Activated CD8-positive, alpha-beta memory T cell treated with anti-CD3 and anti-CD28 coated beads, Interleukin-2, amount 10 ng/mL, durations not matched to agents 7 days and 5 days (primary cell): ENCODE measurements at places on chromosomes 5 and 9. TPM values are rescaled to one million over a fixed set of nuclear protein-coding genes. Genes with fewer than 3 reads are reported as not detected.
A peak's percentile ranks its signal among the peaks of the same experiment; 100 is the strongest.

GRCh38 chr5:140140435-140140834 is 14.7 kb downstream of the IGIP start:
- peak; percentile 30 for DNase-seq
- H3K27ac ChIP-seq = no peak overlapping the region
- peaks cover 5% of the 10 kb centered on the region for H3K27me3 ChIP-seq
- H3K36me3 ChIP-seq = no peaks in the 10 kb centered on the region

- H3K4me1 ChIP-seq = no peaks in the 10 kb centered on the region
- no peaks in the 10 kb centered on the region for H3K36me3 ChIP-seq
- DNase-seq = no peak
- H3K27me3 ChIP-seq = no peaks in the 10 kb centered on the region
- H3K4me3 ChIP-seq = no peak overlapping the region
Measured at GRCh38 chr5:83632874-83633273, 87.8 kb downstream of the HAPLN1 start.

DNA sequence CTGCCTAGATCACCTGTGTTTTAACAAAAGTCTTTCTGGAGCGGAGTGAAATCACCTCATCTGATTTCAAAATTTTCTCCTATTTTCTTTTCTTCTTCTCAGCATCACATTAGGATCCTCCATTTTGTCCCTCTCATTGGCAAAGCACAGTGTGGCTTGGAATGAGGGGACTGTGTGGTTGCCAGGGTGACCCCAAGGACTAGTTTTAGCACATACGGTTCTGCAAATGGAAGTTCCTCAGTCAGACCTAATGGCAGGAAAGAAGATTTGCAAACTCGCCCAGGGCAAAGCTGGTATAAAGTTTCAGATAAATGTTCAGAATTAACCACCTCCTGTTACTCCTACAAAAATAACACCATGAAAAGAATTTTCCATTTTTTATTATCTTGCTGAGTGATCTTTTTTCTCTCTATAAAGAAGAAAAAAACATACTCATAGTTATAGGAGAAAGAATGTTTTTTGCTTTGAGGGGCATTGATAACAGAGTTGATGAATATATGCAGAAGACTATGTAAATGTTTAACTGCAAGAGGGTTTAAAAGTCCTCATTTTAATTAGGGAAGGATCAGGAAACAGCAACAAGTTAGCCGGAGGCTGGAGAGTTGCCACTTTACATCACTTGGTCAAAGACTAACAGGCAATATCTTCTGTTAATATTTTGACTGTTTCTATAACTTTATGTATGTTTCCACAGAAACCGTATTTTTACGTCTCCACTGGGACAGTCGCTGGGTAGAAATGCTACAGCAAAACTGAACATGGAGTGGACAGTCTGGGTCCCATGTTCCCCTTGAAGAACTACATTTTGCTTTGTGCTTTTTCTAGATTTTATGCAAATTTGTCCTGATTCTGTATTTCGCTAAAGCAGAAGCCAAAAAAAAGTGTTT is 257.8 kb downstream of the NR2F1-AS1 start:
- no peak overlapping the region for H3K27ac ChIP-seq
- H3K27me3 ChIP-seq = no peaks in the 10 kb centered on the region
- no peak overlapping the region for H3K4me3 ChIP-seq

GRCh38 chr9:136278894-136279293 is 25.0 kb downstream of the CCDC187 start:
- H3K27me3 ChIP-seq = no peaks in the 10 kb centered on the region
- no peaks in the 10 kb centered on the region for H3K36me3 ChIP-seq
- no peak overlapping the region for H3K27ac ChIP-seq

- H3K27ac ChIP-seq = no peak overlapping the region
- no peak overlapping the region for H3K4me3 ChIP-seq
- no peaks in the 10 kb centered on the region for H3K27me3 ChIP-seq
- H3K4me1 ChIP-seq = no peaks in the 10 kb centered on the region
- DNase-seq = no peak
- H3K36me3 ChIP-seq = no peaks in the 10 kb centered on the region
Measured at GRCh38 chr5:13921578-13921977, 22.9 kb downstream of the DNAH5 start.

- H3K27ac ChIP-seq = no peak overlapping the region
- no peaks in the 10 kb centered on the region for H3K36me3 ChIP-seq
- no peak for DNase-seq
- no peaks in the 10 kb centered on the region for H3K4me1 ChIP-seq
Measured at GRCh38 chr5:102542057-102542456, 43.3 kb upstream of the SLCO6A1 start.

- no peak for DNase-seq
- H3K27ac ChIP-seq = no peak overlapping the region
- H3K4me1 ChIP-seq = peaks cover 34% of the 10 kb centered on the region
- H3K4me3 ChIP-seq = no peak overlapping the region
- peaks cover 28% of the 10 kb centered on the region for H3K36me3 ChIP-seq
- H3K27me3 ChIP-seq = no peaks in the 10 kb centered on the region
Measured at GRCh38 chr5:74762599-74762998, 4.3 kb downstream of the GFM2 start.

DNA sequence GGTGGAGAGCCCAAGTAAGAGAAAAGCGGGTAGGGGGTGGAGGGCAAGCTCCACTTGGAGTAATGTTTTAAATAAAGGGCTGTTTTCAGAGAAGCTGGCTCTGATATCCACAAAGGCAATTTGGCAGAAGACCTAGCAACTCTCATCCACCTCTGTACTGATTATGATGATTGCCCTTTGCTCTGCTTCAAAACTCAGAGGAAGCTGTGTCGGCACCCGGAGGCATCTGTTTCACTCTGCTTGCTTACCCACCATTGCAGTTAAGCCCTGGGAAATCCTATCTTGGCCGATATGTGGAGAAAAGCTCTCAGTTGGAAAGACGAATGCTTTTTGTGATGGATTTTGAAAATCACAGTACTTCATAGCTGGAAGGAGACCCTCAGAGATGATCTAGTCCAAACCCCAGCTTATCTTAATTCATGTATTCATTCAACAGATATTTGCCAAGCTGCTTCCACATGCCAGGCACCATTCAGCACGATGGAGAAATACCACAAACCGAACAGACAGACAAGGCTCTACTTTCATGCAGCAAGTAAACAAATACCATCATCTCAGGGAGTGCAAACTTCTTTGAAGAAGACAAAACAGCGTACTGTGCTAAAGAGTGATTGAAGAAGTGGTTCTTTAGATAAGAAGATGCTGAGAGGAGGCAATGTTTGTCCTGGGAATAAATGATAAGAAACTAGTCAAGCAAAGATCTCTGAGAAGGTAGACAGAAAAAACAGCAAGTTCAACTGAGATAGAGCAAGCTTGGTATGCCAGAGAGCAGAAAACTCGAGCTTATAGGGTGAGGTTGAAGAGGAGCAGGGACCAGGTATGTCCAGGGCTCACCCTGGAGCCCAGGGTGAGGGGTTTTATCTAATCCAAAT is 140.4 kb upstream of the SPDL1 start:
- no peaks in the 10 kb centered on the region for H3K4me1 ChIP-seq
- H3K36me3 ChIP-seq = no peaks in the 10 kb centered on the region
- H3K27ac ChIP-seq = no peak overlapping the region
- peaks cover 11% of the 10 kb centered on the region for H3K27me3 ChIP-seq

GRCh38 chr9:113611461-113612215 is 148.1 kb downstream of the RGS3 start:
- peaks cover 10% of the 10 kb centered on the region for H3K4me1 ChIP-seq
- no peaks in the 10 kb centered on the region for H3K36me3 ChIP-seq
- H3K4me3 ChIP-seq = no peak overlapping the region
- DNase-seq = no peak

Gene RMI1
- 24.9 TPM for total RNA-seq

Gene PGM5
- total RNA-seq = not detected

GRCh38 chr5:160466889-160467554 is 45.4 kb downstream of the PTTG1 start:
- no peak for DNase-seq
- H3K27ac ChIP-seq = peak overlapping the region; percentile 99
- peaks cover 34% of the 10 kb centered on the region for H3K36me3 ChIP-seq
- H3K4me1 ChIP-seq = peaks cover 73% of the 10 kb centered on the region
- H3K4me3 ChIP-seq = peak overlapping the region; percentile 97

- no peaks in the 10 kb centered on the region for H3K4me1 ChIP-seq
- H3K27me3 ChIP-seq = no peaks in the 10 kb centered on the region
- DNase-seq = no peak
- no peaks in the 10 kb centered on the region for H3K36me3 ChIP-seq
Measured at GRCh38 chr5:175015028-175015685, 290.8 kb downstream of the MSX2 start.

- peaks cover 14% of the 10 kb centered on the region for H3K27me3 ChIP-seq
- no peak overlapping the region for H3K27ac ChIP-seq
- H3K4me3 ChIP-seq = no peak overlapping the region
- H3K4me1 ChIP-seq = no peaks in the 10 kb centered on the region
- DNase-seq = no peak
- H3K36me3 ChIP-seq = no peaks in the 10 kb centered on the region
Measured at GRCh38 chr9:34862043-34862442, 96.0 kb upstream of the PHF24 start.

Gene TMOD1
- 0.88 TPM for total RNA-seq

GRCh38 chr5:55636683-55637082 is 75.4 kb downstream of the SLC38A9 start:
- no peaks in the 10 kb centered on the region for H3K27me3 ChIP-seq
- H3K4me3 ChIP-seq = no peak overlapping the region
- H3K4me1 ChIP-seq = peaks cover 8% of the 10 kb centered on the region
- H3K27ac ChIP-seq = no peak overlapping the region
- DNase-seq = no peak

- no peaks in the 10 kb centered on the region for H3K27me3 ChIP-seq
- peaks cover 6% of the 10 kb centered on the region for H3K4me1 ChIP-seq
- no peak for DNase-seq
- no peak overlapping the region for H3K4me3 ChIP-seq
- H3K36me3 ChIP-seq = peaks cover 19% of the 10 kb centered on the region
Measured at GRCh38 chr5:65769539-65769938, 47.5 kb downstream of the NLN start.

GRCh38 chr5:177452688-177453638 is 6.3 kb downstream of the PRR7 start:
- H3K36me3 ChIP-seq = peaks cover 1% of the 10 kb centered on the region
- H3K27ac ChIP-seq = no peak overlapping the region
- H3K4me1 ChIP-seq = peaks cover 24% of the 10 kb centered on the region
- no peak for DNase-seq
- no peak overlapping the region for H3K4me3 ChIP-seq

DNA sequence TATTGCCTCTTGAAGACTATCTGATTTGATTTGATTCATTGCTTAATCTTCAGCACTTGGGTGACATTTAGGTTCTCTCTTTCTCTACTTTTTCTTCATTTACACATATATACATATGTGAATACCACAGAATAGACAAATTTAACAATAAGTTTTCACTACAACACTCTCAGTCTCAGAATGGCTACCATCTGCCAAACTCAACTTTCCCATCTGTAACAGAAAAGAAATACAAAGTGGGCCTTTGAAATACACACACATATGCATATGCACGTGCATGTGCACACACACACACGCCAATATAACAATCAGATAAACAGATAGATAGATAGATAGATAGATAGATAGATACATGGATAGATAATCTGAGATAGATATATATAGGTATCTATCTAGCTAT is 762.8 kb upstream of the NUDT12 start:
- no peak for DNase-seq
- no peak overlapping the region for H3K4me3 ChIP-seq

Gene SHOC1
- not detected for total RNA-seq

Gene MAST4
- 25.2 TPM for total RNA-seq

DNA sequence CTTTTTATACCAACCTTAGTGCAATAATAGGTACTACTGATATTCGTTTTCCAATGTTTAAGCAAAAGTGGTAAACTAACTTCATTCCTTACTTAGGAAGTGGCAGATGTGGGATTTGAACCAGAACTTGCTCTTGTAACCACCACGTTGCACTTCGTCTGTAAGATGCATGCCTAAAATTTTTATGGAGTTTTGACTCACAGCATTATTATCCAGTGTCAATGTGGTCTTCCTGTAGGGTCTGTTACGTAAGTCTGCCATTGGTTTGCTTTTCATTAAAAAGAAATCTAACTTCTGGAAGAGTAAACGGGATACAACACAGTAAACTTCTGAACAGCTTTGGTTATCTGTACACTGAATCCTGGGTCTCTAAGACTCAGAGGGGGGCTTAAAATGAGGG is 521.0 kb upstream of the WWC1 start:
- no peaks in the 10 kb centered on the region for H3K27me3 ChIP-seq
- H3K36me3 ChIP-seq = no peaks in the 10 kb centered on the region
- H3K27ac ChIP-seq = no peak overlapping the region

GRCh38 chr5:51598026-51598425 is 214.8 kb downstream of the ISL1 start:
- H3K27me3 ChIP-seq = no peaks in the 10 kb centered on the region
- no peaks in the 10 kb centered on the region for H3K4me1 ChIP-seq
- no peak overlapping the region for H3K4me3 ChIP-seq
- H3K36me3 ChIP-seq = no peaks in the 10 kb centered on the region
